IPS DF 6.9 (cell line): ENCODE measurements at places on chromosomes 12 and 14.

- DNase-seq: no peak
Measured at GRCh38 chr12:52634266-52635056, 16.1 kb upstream of the KRT73 start.

GRCh38 chr12:17928708-17929366, 161.2 kb downstream of the RERGL start:
- DNase-seq: no peak

GRCh38 chr14:27049701-27050100, 451.9 kb upstream of the NOVA1 start:
- DNase-seq: no peak

GRCh38 chr14:64707661-64708060, 3.4 kb downstream of the PLEKHG3 start:
- DNase-seq: no peak

DNA sequence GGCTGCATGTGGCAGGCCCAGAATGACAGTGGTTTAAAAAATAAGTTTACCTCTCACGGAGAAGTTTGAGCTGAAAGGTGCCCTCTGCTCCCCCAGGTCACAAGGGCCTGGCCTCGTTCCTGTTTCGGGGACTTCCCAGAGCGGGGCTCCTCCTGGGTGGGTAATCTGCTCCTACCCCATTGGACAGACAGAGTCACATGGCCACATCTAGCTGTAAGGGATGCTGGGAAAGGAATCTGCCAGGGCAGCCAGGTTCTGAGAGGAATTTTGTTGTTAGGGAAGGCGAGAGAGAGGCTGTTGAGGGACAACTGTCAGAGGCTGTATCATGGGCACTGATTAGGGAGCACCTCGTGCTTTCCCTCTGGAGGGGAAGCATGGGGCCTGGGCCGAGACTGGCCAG, 24.0 kb upstream of the DIO3 start:
- DNase-seq: no peak

DNA sequence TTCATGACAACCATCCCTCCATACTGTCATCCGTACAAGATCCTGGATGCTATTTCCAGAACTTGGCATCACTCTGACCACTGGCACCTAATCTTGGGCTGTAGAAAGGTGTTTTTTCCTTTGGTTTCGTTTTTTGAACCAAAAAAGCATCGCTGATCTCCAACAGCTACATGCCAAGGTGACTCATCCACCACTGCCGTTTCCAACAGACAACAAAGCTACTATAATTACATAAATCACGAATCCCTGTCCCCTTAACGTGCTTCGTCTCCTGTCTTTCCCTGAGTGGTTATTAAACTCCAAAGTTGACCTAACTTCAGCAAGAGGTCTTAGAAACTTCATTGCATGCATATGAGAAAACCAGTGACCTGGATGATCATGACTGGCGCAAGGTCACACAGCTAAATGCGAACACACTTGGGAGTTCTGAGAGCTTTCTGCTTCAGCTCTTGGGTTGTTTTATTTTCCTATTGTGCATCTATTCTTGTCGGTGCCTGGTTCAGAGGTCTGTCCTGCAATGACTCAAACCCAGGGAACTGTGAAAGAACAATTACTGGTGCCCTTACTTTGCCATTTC, 99.9 kb downstream of the PPM1H start:
- DNase-seq: no peak

DNA sequence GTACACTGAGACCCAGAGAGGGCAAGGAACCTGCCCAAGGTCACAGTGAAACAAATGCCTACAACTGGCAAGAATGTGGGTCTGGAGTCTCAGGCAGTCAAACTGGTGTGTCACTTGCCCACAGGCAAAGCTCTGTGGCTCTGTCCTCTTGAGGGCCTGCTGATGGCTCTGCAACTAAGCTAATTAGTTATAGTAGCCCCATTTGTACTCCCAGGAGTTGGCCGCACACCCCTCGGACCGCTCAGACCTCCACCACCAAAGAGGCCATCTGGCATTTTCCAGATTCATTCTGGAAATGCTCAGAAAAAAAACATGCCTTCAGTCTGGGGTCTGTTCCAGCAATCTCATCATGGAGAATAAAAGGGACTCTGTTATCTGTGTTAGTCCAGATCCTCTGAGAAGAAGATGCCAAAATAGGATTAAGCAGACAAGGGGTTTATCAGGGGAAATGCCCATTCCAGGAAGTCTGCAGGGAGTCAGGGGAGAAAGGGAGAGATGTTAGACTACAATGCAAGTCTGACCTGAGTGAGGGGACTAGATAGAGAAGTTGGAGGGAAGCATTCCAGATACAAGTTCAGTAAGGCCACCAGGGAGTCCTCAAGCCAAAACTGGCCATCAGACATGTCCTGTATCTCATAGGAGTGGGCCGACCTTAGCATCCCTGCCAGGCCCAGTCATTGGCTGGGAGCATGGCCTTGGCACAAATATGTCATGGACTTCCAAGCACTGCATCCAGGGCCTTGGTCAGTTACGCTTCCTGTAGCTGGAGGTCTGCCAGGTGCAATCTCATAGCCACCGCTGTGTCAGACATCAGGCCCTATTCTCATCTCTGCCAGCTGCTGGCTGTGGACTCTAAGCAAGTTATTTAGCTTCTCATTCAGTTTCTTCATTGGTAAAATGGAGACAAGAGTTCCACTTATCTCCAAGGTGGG, 15.4 kb upstream of the OAS1 start:
- no peak for DNase-seq

GRCh38 chr14:22052795-22053194, 379.2 kb upstream of the OR4E1 start:
- no peak for DNase-seq

DNA sequence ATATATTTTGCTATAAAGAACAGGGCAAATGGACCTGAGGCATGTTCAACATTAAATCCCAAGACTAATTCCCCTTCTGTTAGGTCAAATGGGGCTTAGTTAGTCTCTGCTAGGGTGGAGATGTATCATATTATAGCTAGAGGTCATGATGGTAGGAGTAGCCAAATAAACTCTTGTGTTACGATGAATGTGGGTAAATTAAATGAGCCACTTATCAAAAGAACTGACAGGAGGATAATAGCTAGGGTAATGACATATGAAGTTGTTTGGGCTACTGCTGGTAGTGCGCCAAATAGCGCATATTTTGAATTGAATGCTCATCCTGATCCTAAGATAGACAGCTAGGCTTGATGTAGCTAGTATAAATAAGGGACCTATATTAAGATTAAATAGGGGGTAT, 445.0 kb downstream of the GXYLT1 start:
- DNase-seq: no peak

GRCh38 chr12:95197636-95198035, 19.6 kb downstream of the FGD6 start:
- no peak for DNase-seq

GRCh38 chr12:42076976-42077375, 67.7 kb downstream of the GXYLT1 start:
- no peak for DNase-seq

DNA sequence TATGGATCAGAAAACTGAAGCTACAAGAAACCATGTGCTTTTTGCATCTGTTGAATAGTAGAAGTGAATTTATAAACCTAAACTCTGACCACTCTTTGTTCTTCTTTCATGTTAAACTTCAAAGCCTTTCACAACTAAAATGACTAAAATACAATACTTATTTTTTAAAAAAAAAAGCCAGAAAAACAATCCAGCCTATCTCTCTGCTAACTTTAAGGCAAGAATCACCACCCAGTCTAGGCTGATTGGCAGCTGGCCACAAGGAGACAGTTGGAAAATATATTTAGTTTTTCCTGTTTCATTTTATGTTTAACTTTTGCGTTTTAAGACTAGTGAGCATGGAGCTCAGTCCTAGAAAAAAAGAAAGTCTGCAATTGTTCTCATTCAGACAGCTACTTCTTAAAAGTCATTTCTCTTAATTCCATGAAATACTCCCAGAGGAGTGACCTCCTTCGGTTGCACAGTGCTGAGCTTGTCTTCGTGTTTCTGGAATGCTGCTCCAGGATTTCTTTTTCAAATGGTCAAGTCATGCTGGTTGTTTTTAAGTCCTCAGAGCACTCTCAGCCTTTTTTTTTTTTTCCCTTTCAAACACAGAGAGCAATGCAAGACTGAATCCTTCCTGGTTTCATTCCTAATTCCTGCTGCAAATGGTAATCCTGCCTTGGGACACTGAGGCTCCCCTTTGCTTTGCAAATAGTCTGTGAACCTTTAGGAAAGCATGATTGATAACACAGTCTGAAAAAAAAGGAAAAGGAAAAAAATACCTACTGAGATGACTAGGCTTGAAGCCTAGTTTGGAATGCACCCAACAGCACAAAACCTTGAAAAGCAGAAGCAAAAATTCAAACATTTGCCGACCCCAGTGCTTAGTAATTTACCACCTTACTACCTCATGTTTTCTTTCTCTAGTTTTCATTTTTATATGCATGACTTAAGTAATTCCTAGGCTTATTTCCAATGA, 233.3 kb upstream of the DAAM1 start:
- no peak for DNase-seq

DNA sequence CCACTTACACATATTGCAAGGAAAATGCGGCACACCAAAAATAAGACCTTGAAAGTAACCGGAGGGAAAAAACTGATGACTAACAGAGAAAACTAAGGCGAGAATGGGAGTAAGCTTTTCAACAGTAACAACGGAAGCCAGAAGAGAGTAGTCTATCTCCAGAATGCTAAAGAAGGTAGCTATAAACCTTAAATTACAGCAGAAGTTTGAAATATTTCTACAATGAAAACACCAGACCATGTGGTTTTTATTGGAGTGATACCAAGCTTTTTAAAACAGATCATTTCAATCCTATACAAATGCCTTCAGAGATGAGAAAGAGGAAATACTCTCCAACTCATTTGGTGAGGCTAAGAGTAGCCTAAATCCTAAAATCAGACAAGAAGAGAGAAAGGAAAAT, 209.5 kb downstream of the ANO6 start:
- DNase-seq: no peak

- no peak for DNase-seq
Measured at GRCh38 chr12:131101703-131102492, 148.2 kb downstream of the ADGRD1 start.

GRCh38 chr12:47799357-47799955, 20.2 kb downstream of the HDAC7 start:
- no peak for DNase-seq

DNA sequence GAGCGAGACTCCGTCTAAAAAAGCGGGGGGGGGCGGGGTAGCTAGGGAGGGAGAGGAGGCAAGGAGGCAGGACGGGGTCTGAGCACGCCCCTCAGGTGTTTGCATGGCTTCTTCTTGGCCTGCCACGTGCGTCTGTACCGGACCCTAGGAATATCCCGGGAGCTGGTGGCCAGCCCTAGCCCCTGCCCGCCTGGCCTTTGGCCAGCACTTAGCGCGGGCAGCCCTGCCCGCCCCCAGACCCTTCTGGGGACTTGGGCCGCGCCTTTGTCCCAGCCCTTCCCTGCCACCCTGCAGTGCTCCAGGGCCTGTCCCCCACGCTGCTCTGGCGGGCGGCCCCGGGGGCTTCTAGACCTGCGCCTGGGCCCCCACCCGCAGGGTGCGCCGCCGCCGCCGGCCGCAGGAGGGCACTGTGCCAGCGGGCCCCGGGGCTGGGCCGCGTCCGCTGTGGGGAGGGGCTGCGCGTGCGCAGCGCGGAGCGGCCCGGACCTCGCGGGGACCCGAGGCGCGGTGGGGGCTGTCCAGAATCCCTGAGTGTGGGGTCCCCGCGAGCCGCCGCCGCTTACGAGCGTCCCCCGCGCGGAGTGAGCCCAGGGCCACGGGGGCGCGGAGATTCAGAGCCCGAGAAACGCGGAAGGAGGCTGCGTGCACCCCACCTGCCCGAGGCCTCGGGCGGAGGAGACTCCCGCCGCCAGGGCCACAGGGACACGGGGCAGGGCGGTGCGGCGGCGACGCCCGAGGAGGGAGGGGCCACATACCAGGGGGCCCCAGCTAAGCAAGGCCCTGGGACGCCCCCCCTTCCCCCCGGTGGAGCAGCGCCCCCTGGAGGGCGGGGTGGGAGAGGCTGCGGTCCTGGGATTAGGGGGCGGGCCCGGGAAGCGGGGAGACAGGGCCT, 21.0 kb downstream of the SLC25A29 start:
- no peak for DNase-seq

GRCh38 chr12:115956659-115957058, 320.8 kb downstream of the MED13L start:
- DNase-seq: no peak

GRCh38 chr12:55659486-55660385, 23.0 kb downstream of the OR10P1 start:
- no peak for DNase-seq

DNA sequence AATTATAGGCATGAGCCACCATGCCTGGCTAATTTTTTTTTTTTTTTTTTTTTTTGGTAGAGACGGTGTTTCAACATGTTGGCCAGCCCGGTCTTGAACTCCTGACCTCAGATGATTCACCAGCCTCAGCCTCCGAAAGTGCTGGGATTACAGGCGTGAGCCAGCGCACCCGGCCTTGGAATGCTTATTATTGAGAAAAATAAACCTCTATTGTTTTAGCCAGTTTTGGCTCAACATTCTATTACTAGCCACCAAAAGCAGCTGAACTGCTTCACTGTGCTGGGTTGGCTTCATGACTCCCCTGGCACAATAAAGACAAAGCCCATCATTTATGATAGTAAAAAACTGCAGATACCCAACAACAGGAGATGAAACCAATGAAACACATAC, 93.5 kb upstream of the CEP83 start:
- no peak for DNase-seq

DNA sequence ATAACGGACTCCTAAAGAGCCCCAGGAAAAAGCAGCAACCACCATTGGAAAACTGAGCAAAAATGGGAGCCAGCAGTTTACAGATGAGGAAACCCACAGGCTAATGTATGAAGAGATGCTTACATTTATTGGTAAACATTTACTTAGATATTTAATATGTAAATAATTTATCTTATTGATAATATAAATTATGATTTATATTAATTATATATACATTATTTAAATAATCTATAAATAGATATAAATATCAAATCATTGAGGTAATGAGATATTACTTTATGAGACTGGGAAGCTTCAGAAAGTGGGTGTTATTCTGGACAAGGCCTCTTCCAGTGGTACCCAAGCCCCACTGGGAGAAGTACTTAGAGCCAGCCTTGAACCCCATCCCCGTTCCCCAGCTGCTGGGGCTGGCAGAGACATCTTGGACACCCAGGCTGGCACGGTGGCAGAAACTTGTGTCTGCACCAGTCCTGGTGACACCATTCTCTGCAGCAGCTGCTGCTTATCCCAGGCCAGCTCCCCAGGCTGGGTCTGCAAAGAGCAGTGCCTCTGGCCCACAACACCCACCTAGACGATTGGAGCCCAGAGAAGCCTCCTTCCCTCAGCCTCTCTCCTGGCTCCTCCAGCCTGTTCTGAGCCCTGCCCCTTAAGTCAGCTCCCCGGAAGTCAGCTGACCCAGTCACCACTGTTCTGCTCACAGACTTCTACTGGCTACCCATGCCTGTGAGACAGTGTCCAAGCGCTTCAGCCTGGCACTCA, 25.9 kb downstream of the ISCA2 start:
- DNase-seq: no peak

DNA sequence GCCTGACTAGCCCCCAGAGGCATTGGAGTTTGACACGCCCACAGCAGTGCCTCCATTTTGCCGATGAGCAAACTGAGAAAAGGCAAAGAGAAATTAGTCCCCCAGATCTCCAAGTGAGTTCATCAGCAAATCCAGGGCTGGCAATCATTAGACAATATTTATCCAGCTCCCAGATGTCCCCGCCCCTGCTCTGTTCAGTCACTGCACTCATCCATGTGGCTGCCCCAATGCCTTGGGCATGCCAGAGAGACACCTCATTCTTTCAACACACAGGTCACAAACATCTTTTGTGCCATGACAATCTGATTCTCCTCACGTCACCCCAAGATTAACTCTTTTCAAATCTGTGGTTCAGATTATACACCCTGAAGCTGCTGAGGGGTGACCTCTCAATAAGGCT, 43.5 kb downstream of the DPF3 start:
- no peak for DNase-seq

GRCh38 chr12:123894823-123895345, 77.7 kb downstream of the CCDC92 start:
- no peak for DNase-seq
